ENCODE measurements at places on chromosomes 11 and 22.
A peak's percentile ranks its signal among the peaks of the same experiment; 100 is the strongest.

GRCh38 chr11:117985953-117986887, at the start of gene IL10RA:
Gene IL10RA, plus strand, starts transcription at chr11:117986394. Its CDS starts 74 bp downstream, at chr11:117986468.
- DNase-seq = peak; percentile 39

- no peak for DNase-seq
Observed at GRCh38 chr11:5994791-5995190, 8.0 kb upstream of the OR52L1 start.

GRCh38 chr11:128528294-128528693, 59.1 kb downstream of the ETS1 start:
- DNase-seq = no peak

- DNase-seq = peak; percentile 34
Observed at GRCh38 chr22:24503137-24503842, 8.2 kb downstream of the UPB1 start.

DNA sequence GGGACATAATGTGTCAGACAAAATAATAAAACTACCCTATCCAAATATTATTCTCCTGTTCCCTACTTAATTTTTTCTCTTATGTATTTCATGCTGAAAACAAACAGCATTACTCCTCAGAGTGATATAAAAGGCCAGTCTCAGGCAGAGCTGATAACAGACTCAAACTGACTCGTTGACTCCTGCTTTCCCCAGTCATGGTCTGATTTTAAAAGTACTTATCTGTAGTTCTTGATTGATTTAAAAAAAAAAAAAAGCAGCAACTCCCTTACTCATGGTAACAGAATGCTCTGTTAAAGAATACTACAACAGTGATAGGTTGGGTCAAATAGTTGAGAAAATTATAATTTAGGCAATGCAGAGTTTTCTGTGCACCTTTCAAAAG, 90.3 kb upstream of the BARX2 start:
- DNase-seq = no peak

GRCh38 chr11:73907191-73907590, 30.4 kb downstream of the PAAF1 start:
- DNase-seq = peak; percentile 7
